Stimulated activated CD4-positive, alpha-beta T cell treated with anti-CD3 and anti-CD28 coated beads, TNF-alpha, amount 100 ng/mL, for 1 hour (primary cell): ENCODE measurements at places on chromosomes 3 and 15.

GRCh38 chr3:32614956-32615355 lies 44.3 kb upstream of the DYNC1LI1 start:
- DNase-seq: no peak

- DNase-seq: no peak
These were observed 56.0 kb upstream of the FLNB start for GRCh38 chr3:57952208-57952631.

DNA sequence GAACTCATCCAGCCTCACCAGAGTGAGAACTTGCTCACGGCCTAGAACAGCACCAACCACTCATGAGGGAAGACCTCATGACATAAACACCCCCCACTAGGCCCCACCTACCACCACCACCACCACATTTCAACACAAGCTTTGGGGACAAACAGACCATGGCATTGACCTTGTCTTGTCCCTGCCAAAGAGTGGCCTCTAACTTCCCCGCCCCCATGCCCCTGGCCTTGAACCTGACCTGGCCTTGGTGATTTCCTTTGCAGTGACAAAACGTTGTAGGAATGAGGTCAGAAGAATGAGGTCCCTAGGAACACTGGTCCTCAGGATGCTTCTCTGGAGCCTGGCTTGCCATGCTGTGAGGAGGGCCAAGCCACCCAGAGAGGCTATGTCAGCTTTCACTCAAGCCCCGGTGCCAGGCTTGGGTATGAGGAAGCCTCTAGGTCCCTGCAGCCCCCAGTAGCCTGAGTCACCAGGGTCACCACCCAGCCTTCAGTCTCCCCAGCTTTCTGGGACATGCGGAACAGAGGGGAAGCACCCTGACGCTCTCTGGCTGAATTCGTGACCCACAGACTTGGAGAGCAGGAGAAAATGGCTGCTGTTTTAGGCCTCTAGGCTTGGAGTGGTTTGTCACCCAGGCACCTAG lies 57.9 kb downstream of the TPRA1 start:
- no peak for DNase-seq

DNA sequence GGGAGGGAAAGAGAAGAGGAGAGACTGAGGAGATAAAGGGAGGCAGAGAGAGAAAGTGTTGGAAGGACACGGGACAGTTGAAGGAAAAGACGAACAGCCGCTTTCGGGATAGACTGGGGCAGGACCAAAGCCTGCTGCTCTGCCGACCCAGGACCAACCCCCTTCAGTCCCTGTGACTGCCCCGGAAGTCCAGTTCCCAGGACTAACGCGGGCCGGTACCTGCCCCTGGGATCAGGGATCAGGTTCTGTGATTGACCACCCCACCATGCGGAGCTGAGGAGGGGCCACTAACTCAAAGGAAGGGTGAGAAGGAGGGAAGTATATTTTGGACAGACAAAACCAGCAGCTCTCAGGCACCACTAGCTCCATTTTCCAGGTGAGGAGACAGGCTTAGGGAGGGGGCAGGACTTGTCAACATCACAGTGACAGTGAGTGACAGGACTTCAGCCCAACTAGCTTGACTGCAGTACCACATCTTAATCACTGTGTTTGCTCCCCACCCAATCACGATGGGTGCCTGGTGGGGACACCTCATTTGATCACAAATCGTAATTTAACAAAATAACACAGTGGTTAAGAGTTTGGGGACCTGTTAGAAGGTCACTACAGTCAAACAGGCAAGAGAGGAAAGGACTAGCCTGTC lies 9.8 kb upstream of the EPHB3 start:
- no peak for DNase-seq

- no peak for DNase-seq
These were observed 144.7 kb downstream of the TPRG1 start for GRCh38 chr3:189316296-189317019.

- DNase-seq: no peak
These were observed 6.1 kb downstream of the GRAMD1C start for GRCh38 chr3:113844622-113845222.

- DNase-seq: no peak
These were observed 207.7 kb upstream of the TRIM42 start for GRCh38 chr3:140470211-140470610.

DNA sequence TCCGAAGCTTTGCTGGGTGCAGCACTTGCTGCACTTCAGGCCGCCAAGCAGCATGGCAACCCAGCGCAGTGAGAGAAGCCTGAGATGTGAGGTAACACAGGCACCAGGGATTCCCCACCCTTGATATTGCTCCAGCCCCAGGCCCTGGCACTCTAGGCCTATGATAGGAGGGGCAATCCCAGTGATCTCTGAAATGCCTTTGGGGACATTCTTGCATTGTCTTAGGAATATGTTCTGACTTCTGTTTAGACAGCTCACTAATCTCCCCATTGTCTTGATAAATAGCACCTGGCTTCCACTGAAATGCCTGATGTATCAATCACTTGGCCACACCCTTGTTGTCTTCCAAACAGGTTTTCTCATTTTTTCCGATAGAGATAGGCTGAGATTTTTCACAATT lies 102.8 kb downstream of the SOX14 start:
- no peak for DNase-seq

DNA sequence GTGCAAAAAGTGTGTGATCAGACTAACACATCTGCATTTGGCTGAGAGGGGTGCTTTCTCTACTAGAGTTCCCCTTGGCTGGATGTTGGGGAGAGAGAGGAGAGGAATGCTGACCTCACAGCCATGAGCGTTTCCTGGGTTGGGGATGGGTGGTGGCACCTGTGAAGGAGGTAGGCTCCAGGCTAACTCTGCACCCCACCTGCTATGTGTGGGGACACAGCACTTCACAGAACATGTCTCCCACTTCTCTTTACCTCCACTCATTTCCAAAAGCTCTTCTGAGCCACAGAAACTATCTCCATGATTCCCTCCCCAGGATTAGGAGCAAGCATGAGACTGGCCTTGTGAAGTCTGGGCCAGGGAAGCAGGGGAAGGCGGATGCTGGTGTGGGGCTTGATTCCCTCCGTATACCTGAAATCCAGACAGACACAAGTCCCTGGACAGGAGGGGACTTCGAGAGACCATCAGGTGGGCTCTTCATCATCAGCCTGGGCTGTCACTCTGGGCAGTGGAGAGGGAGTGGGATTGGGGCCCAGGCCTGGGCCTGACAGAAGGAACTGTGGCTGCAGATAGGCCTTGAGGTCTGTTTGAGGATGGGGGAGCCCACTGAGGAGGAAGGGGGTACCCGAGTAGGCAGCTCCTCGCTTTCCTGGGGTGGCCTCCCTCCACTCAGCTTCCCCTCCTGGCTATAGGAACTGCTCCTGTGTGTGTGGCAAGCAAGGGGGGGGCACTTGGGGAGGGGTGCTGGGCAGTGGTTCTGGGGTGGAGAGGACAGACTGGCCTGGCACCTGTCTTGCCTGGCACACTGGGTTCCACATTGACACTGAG lies 40.7 kb downstream of the FEM1B start:
- no peak for DNase-seq

DNA sequence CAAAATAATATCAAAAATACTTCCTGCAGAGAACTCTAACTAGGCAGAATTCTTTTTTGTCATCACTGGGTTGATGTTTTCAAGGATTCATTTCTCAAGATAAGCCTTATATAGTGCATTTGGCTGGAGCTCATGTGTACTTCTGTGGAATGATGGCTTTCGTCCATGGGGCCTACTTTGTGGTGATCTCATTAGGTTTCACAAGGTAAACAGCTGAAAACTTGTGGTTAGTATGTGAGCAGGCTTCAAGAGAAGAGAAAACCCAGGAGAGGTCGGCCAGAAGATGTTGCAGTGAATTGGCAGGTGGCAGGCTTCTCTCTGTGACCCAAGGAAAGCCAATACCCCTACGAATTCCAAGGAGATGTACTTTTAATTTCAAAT lies 121.4 kb upstream of the PHLDB2 start:
- no peak for DNase-seq

DNA sequence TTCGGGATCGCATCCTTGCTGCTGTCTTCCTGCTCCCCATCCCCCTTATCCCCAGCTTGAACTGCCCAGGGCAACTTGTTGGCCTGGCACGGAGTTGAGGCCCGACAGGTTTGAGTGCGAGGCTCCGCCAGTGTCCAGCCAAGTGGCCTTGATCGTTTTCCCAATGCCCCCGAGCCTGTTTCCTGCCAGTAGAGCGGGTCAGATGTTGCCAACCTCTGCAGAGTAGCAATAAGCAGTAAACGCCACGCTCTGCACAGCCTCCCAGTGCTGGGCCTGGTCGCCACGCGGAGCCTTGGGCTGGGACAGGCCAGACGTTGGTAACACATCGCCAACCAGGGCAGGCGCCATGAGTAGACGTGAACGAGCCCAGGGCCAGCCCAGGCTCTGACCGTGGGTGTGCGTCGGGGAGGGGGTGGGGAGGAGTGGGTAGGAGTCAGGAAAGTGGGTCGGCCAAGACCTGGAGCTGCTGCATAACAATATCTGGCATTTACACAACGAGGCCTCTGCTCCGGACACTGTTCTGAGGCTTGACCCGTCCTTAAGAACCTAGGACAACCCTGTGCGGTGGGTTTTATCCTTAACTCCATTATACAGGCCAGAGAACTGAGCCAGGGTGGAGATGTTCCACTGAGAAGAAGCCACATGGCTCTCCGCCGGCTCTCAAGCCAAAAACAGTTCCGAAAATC lies 444 bp upstream of the ABHD14A start:
- no peak for DNase-seq

- no peak for DNase-seq
These were observed 32.7 kb downstream of the SMAD3 start for GRCh38 chr15:67097930-67098740.

DNA sequence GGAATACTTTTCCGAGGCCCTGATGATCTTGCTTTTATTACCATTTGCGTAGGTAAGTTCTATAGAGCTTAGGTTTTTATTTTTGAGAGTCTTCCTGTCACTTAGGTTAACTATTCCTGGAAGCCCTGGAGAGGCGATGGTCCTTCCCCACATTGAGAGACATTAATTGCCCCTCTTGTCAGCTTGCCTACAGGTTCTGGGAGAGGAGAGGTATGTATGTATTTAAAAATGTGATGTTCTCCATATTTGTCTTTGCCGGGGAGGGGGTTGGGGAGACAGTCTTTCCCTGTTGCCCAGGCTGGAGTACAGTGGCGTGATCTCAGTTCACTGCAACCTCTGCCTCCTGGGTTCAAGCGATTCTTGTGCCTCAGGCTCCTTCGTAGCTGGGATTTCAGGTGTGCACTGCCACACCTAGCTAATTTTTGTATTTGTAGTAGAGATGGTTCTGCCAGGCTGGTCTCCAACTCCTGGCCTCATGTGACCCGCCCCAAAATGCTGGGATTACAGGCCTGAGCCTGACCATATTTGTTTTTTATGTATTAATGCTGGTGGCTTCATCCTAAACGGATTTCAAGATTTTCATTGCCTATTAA lies 6.2 kb downstream of the RPSA start:
- no peak for DNase-seq
